ENCODE measurements at places on chromosomes 2 and 18.

DNA sequence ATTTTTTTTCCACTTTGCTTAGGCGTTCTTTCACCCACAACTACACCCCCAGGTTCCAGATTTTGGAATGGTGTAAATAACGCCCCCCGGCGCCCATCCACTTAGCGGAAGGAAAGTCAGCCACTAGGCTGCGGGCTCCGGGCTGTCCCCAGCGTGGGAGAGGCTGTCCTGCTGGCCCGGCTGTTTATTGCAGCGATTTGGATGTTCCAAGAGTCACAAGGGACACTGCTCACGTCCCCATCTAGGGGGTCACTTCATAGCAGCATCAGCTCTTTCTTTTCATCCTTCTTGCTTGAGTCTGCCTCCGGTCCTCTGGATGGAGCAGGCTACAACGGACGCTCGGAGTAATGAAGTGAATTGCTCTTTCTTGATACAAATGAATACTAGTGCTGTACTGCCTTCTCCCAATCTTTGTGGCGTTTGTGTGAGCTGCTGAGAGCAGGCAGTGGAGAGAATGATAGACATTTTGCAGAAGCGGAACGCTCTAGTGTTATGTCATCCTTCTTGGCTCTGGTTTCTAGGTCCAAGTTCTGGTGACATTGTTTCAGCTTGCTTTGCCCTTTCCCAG is 50.7 kb upstream of the PAIP2B start:
- peak; percentile 24 for DNase-seq

DNA sequence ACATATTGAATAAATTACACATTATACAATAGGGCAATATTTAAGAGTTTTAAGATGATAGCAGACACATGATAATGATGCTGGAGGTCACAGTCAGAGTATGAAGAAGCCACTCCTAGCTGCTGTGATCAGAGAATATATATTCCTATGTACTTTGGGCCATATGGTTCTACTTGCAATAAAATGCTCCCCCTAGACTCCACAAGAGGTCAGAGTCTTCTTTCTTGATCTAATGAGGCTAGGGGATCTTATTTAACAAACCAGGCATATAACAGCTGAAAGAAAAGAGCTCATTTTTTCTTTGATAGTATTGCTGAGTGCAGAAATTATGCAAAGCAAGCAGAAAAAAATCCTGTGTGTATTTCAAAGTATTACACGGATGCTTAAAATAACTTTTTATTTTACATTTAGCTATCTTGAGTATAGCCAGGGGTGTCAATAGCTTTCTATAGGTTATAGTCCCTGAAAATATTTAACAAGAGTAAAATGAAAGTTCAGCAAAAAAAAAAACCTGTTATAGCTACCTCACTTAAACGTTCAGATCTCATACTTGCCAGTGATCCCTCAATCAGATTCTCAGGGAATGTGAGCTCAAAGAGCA is 748.7 kb upstream of the CHAC2 start:
- DNase-seq, result peak; percentile 24

GRCh38 chr2:105238664-105239240 is 2.8 kb upstream of the GPR45 start:
- DNase-seq, result no peak

- no peak for DNase-seq
Measured at GRCh38 chr2:229282758-229283546, 11.9 kb upstream of the PID1 start.

GRCh38 chr18:77058290-77058835 is 74.2 kb downstream of the MBP start:
- DNase-seq, result no peak

DNA sequence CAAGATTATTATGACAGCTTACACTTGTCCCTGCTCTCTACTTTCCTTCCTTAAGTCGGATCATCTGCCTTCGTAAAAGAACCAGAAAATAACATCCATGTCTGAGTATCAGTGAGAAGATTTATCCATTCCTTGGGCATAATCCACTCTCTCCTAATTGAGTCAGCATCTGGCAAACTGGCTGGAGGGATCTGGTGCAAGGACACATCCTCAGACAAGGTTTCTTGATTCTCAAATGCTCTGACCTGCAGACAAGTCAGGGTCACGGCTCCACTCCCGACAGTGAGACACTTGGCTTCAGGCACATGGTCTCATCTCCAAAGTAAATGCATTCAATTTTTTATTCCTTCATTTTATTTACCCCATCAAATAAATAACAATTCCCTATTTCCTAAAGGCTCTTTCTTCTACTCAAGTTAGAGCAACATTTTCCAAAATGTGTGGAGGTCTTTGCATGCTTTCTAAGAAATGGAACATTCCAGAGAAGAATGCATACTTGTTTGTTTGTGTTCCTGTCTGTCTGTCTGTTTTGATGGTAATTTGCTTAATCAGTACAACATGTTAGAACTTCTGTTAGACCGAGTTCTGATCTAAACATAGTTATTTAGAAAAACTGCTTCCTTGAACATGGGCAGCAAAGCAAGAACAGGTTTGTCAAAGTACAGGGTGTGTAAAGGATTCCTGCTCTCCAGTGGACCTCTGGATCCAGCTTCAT is 246.9 kb downstream of the IRS1 start:
- DNase-seq, result no peak

GRCh38 chr2:10584242-10584753 is 105.5 kb downstream of the NOL10 start:
- no peak for DNase-seq

DNA sequence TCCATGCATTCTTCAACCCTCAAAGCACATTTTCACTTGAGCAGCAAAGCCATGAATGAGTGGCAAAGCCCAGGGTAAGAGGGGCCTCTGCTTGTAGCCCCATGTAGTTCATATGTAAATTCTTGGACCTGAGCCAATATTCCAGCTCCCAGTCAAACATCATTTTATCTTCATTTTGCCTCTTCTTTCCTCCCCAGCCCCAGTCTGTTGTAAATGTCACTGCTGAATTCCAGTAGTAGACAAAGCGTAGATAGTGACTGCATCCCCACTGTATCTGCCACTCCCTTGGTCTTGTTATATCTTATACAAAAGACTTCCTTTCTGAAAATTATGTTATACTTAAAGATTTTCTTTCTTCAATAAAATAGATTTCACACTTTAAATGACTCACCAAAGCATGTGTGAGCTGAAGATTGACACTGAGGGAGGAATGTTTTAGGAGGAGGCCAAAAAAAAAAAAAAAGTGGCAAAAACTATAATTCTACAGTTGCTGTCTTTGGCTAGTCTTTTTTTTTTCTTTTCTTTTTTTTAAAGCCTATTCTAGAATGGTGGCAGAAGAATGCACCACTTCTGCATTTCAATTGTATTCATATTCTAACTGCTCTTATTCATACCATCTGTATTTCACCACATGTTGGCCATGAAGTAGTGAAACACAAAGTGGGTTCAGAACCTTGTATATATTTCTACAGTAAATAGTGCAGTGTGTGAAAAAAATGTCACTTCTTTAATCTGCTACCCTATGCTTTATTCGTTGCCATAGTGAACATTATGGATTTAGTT is 306.1 kb downstream of the CPS1 start:
- no peak for DNase-seq

GRCh38 chr2:112001942-112002341 is 53.1 kb upstream of the TMEM87B start:
- no peak for DNase-seq

DNA sequence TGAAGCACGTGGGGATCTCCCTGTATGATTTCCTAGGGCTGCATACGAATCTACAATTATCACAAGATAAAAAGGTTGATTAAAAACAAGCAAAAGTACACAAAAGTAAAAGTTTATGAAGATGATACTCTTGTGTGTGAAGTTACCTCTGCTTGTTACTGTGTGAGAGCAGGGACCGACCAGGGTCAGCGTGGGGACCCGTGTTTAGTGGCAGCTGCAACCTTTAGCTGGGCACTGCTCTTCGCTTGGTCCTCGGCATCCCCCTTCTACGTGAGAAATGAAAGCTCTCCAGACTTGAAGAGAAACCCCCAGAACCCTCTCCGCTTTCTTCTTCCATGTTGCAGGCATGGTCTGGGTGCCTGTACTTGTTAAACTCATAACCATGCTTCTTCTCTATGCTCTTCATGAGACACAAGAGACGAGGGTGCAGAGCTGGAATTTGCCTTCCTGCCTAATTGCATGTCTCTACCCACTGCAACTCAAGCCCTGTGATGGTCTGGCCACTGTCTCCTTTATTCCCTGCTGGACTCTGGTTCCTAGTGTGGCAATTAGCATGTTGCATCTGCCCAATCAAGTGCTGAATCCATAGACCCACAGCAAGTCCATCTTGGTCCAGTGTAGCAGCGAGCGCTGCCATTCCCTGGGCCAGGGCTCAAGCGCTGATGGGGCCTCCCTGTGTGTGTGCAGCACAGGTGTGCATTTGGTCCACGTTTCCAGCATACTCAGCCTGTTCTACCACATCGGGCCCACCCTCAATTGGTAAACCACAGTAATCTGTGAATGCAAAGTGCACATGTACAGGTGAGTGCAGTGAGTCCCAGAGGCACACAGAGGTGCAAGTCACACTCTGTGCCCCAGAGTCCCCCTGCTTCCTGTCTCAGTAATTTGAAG is 88.5 kb downstream of the TWIST2 start:
- DNase-seq, result no peak

DNA sequence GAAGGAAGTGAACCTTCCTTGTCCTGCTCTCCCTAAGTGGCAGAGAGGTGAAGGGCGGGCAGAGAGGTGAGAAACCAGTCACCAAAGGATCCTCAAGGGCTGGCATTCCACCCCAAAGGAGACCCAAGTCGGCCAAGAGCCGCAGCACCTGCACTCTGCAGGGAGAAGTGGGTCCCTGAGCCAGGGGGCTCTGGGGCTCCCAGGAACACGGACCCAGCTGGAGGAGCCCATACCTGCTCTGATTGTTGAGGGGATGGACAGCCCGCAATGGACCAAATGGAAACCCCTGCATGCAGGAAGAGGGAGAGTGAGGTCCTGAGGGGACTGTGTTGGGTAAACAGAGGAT is 233.3 kb downstream of the ATAD2B start:
- DNase-seq, result no peak

DNA sequence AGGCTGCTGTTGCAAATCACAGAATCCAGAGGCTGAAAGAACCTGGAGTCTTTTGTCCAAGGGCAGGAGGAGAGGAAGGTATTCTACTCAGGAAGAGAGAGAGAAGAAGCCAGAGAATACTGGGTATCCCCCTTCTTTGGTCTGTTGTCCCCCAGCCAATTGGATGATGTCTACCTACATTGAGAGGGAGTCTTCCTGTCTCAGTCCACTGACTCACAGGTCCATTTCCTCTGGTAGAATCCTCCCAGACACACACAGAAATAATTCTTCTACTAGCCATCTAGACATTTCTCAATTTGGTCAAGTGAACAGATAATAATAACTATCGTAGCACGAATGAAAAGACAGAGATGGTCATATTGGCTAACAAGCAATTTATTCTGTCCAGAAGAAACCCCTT is 416.4 kb upstream of the UBE2E3 start:
- DNase-seq, result no peak

GRCh38 chr18:22525883-22526282 is 108.2 kb upstream of the CTAGE1 start:
- DNase-seq, result no peak

DNA sequence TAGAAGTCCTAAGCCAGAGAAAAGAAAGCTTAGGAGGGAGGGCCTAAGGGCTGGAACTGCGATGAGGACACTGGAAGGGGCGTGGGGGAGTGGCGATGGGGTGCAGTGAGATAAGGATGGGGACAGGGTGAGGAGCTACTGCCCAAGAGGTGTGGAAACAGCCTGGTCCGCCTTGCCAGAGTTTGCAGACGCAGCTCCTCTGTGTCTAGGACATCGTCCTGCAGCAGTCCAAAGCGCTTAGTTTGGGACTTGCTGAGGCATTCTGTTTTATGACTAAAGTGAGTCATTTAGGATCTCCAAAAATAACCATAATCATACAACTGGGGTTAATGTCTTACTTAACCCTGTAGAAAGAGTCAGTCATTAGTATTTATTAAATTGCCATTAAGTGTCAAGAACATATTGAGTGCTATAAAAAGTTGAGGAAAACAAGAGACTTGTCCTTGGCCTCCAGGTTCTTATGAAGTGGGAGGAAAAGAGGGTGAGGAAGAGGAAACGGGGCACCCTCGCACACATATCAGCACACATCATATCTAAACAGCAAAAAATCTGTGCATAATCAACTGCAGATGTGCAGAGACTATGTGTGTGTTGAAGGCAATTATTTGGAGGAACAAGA is 74.8 kb downstream of the CDK15 start:
- peak; percentile 83 for DNase-seq

- DNase-seq, result no peak
Measured at GRCh38 chr2:218375212-218375611, 6.9 kb upstream of the SLC11A1 start.

- no peak for DNase-seq
Measured at GRCh38 chr2:128420776-128421175, 102.1 kb upstream of the HS6ST1 start.

- DNase-seq, result no peak
Measured at GRCh38 chr18:9039441-9040071, 62.9 kb upstream of the NDUFV2 start.

DNA sequence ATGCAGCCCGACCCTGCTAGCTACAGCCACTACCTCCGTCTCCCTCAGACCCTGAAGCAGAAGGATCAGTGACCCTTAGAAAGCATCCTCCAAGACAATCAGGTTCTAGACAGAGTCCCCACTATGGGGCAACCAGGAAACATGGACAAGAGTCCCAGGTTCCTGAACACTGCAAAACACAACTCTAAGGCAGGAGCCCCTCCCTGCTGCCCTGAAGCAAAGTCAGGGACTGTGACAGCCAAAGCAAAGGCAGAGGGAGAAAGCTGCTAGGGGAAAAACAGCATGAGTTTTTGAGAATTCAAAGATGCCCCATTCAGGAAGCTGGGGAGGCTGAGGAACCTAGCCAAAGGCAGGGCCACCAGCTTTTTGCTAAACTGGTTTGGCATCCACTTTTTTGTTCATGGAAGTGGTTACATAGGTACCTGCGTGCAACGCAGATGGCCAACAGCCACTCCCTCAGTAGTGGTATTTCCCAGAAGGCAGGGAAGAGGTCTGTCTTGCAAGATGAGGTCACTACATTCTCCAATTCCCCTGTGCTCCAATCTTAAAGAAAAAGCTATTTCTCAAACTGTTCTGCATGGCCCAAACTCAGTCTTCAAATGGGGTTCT is 33.2 kb downstream of the MYO5B start:
- no peak for DNase-seq

DNA sequence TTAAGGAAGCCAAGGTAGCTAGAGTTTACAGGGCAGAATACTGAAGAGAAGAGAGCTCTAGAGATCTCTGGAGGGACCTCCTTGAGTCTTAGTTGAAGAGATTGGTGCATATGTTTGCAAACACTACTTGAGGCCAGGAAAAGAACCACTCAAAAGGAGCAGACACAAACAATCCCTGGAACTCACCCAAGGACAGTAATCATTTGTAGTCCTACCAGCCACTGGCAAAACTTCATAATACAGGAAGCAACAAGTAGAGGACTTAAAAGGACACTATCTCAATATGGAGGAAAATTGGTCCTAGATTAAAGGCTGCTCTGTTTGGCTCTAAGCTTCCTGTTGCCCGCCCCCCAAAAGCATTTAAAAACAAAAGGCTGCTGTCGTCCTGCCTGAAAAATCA is 46.9 kb upstream of the UBXN4 start:
- peak; percentile 12 for DNase-seq

DNA sequence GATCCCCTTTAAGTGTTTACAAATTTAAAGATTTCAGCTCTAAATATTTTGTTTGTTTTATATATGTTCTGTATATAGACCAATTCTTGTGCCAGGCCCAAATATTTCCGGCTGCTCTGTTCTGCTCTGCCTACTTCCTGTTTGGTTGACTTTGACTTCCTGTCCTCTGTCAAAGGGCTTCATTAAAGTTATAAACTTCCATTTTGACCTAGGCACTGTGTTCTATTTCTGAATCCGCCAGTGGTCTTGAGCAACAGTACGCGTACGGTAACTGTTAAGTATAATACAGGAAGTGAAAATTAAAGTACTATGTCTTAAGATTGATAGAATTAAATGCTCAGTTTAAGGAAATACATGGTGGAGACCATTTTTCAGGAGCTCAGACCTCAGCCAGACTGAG is 13.5 kb upstream of the REL start:
- DNase-seq, result no peak

Measured in right lung (tissue), 10 donors.